ENCODE measurements at places on chromosomes 6 and 20. TPM values are rescaled to one million over a fixed set of nuclear protein-coding genes. Genes with fewer than 3 reads are reported as not detected.

NKAPL gene
- not detected for total RNA-seq

CRIP3 gene
- not detected for total RNA-seq

SIGLEC1 gene
- total RNA-seq, result 4.5 TPM

GSTA2 gene
- not detected for total RNA-seq

CYP39A1 gene
- total RNA-seq, result 11.6 TPM

TCF15 gene
- not detected for total RNA-seq

CCR6 gene
- not detected for total RNA-seq

ENPP4 gene
- total RNA-seq, result 8.2 TPM

Data from stomach (tissue), 19 donors.